Suprapubic skin (tissue), 4 donors: ENCODE measurements at places on chromosomes 11 and 22.

GRCh38 chr11:72354356-72355115 is 79.8 kb downstream of the CLPB start:
- no peak for DNase-seq

DNA sequence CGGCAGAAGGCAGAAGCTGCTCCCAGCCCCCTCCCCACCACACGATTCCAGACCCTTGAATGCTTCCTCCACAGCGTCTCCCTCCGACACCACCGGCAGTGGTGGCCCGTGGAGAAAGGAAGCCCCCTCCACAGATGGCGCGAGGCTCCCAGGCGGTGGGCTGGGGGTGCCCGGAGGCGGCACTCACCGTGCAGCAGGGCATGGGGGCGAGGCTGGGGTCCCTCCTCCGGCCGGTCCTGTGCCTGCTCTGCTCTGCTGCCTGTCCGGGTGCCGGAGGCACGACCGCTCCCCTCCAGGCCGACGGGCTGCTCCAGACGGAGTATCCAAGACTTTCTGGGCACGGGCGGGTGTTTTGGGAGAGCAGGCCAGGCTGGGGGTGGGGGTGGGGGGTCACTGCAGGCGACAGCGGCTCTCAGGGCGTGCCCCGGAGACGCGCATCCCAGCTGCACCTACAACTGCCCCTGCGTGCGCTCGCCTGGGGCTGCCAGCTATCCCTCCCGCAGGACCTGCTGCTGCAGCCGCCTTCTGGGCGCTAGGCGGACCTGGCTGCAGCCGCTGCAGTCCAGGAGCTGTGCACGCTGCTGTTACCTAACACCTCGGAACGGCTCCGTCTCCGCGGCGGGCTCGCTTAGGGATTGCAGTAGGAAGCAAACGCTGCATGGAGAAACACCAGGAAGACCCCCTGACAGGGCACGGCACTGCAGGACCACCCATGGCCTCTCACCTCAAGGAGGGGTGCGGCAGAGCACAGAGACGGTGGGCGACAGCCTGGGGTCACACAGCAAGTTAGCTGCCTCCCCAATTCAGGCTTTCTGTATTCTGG is 15.2 kb downstream of the MRGPRG start:
- DNase-seq = peak; percentile 74

DNA sequence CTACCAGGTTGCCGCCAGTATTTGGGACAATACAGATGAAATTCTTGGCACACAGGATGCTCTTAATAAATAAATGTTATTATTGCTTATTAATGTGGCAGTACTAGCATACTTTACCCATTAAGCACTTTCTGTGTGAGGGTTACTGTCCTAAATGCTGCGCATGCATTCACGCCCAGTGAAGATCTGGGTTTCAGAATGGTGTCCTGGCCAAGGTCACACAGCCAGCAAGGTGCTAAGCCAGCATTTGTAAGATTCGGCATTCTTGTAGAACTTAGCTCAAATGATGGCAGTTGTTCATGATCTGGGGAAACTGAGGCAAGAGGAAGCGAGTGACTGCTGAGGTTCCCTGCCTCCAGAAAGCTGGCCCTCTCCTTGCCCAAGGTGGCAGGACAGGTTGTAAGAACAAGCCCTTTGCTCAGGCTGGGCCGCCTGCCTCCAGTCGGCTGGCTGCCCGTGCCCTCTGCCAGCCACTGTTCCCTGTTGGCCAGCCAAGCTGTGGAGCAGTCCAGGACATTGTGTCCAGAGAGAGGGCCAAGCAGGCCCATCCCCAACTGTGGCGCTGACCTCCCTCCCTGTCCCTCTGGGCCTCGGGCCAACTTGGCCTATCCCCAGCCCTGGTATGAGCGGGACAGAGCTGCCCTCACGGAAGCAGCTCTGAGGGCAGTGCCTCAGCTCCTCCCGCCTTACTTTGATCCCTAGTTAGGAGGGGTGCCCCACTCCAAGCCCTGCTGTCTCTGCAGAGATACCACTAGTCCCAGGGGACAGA is 28.8 kb downstream of the TOB2 start:
- peak; percentile 91 for DNase-seq

DNA sequence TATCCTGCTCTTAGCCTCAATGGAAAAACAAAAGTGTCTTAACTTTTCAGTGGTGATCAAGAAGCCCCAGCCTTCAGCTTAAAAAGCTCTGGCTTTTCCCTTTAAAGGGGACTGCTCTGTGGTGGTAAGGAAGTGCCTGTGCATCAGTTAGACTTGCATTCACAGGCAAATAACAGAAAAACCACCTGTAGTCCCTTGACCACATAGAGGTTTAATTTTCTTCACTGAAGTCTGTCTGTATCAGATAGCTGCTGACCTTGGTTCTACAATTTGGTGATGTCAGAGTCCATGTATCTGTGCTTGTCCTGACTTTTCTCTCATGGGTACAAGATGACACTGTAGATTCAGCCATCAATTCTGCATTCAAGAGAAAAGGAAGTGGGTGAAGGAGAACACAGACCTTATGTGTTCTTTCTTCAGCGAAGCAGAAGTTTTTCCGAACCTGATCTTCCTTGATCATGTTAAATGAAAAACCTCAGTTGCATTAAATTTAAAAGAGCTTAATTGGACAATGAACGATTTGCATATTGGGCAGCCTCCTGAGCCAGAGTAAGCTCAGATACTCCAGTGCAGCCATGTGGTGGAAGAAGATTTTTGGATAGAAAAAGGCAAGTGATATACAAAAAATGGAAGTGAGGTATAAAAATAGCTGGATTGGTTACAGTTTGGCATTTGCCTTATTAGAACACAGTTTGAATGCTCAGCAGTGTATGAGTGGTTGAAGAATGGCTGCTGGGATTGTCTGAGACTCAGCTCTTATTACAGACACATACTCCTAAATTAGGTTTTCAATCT is 43.2 kb upstream of the RDX start:
- DNase-seq = no peak

DNA sequence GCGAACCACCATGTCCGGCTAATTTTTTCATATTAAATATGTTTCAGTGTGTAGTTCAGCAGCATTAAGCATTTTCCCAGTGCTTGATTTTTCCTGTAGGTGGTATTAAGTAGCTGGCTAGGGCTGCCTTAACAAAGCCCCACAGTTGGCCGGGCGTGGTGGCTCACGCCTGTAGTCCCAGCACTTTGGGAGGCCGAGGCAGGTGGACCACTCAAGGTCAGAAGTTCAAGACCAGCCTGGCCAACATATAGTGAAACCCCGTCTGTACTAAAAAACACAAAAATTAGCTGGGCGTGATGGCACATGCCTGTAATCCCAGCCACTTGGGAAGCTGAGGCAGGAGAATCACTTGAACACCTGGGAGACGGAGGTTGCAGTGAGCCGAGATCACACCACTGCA is 33.5 kb upstream of the TOLLIP start:
- no peak for DNase-seq

- DNase-seq = no peak
Observed at GRCh38 chr11:128305588-128305987, 281.8 kb downstream of the ETS1 start.

DNA sequence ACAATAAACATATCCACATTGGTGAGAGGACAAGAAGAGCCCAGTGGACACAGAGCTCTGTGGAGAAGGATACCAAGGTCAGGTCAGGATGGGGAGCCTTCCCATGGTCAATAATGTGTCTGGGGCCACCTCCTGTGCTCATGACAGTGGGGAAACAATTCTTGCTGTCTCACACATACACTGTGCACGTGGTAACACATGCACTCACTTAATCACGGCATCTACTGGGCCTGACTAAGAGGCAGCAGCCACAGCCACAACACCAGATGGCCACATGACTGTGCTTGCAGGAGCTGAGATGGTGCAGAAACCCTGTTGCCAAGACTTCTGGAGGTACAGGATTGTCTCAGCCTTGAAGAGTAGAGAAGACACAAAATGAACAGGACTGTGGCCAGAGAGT is 28.6 kb downstream of the C22orf42 start:
- no peak for DNase-seq

DNA sequence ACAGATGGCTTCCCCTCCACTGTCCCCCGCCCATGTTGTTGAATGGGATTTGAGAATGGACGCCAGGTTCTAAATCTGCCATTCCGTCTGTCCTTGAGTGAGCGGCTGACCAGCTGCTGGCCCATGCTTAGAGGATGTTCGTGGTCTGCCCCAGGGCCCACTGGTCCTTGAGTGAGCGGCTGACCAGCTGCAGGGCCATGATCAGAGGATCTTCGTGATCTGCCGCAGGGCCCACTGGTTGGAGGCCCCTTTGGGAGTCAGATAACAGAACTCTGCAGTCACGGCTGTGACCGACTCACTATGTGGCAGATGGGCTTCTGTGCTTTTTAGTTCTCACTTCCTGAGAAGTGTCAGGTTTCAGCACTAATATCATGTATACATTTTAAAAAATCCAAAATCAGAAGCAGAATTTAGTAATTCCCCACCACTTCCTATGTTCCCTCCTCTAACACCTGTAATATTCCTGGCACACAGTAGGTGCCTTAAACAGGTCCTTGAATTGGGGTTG is 54.1 kb downstream of the MICAL3 start:
- no peak for DNase-seq
